Urothelium cell line (cell line): ENCODE measurements at places on chromosomes 2 and 18.

- DNase-seq: no peak
Measured at GRCh38 chr2:131055169-131056065, 37.8 kb downstream of the FAM168B start.

DNA sequence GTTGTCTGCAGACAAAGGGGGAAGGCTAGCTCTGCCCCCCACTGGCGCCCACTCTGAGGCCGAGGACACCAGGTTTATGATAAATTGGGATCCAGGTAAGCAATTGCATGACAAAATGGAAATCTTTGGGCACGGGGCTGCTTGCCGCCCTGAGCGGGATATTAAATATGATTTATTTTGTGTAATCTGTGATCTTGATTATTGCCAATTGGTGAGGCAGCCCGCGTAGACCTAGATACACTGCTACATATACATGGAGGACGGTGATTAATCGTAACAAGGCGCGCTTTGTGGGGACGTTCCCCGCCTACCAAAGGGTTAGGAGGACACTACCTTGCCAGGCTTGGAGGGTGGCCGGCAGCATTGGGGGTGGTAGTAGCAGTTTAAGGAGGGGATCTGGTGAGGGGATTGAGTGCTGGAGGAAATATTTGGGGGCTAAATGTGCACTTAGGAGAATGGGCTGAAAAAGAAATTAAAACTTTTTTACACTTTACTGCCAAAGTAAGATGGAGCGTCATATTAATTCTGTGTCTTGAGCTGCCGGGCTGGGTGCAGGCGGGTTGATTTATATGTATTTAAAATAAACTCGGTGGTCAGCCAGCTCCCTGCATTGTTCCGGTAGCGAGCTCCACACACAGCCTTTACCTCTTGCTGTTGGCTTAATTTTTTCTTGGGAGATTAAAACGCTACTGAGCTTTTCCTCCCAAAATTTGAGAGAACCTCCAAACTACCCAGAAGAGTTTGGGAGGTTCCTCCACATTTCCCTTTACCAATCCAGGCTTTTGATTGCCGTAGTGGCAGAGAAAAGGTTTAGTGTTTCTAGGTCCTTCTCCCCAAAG lies 4.1 kb downstream of the HOXD3 start:
- DNase-seq: no peak

- DNase-seq: no peak
Measured at GRCh38 chr2:12642859-12643258, 73.9 kb upstream of the TRIB2 start.

- DNase-seq: no peak
Measured at GRCh38 chr18:32847691-32848090, 74.9 kb upstream of the KLHL14 start.

DNA sequence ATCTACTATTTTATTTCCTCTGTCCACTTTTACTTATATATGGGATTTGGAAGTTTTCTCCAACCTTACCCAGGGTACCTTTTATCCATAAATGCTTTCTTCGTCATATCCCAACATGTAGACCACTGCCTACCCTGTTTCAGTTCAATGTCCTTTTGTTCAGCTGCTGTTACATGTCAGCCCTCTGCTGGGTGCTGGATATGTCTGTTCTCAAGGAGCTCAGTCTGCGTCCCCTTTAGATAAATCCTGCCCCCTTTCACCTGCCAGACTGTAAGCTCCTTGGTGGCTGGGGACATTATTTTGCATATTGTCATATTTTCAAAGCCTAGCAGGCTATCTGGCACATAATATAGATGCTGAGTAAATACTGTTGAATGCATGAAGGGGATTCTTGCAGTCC lies 53.2 kb downstream of the NEMP2 start:
- DNase-seq: no peak

DNA sequence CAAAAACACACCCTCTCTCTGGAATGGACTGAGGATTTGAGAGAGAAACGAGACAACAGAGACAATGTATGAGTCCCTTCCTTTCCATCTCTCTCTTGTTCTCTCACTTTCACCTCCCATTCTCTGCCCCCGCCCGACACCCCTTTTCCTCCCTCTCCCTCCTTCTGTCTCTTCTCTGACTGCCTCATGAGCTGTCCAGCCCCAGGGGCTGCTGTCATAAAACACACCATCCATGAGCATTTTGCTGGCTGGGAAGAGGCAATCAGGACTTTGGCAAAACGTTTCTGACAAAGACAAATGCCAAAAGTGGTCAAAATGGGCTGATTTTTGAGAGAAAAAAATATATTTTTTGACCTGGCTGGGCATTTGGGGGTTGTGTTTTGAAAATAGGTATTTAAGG lies 377.2 kb downstream of the EN1 start:
- DNase-seq: no peak

GRCh38 chr2:8573234-8573941 lies 108.5 kb upstream of the ID2 start:
- no peak for DNase-seq

DNA sequence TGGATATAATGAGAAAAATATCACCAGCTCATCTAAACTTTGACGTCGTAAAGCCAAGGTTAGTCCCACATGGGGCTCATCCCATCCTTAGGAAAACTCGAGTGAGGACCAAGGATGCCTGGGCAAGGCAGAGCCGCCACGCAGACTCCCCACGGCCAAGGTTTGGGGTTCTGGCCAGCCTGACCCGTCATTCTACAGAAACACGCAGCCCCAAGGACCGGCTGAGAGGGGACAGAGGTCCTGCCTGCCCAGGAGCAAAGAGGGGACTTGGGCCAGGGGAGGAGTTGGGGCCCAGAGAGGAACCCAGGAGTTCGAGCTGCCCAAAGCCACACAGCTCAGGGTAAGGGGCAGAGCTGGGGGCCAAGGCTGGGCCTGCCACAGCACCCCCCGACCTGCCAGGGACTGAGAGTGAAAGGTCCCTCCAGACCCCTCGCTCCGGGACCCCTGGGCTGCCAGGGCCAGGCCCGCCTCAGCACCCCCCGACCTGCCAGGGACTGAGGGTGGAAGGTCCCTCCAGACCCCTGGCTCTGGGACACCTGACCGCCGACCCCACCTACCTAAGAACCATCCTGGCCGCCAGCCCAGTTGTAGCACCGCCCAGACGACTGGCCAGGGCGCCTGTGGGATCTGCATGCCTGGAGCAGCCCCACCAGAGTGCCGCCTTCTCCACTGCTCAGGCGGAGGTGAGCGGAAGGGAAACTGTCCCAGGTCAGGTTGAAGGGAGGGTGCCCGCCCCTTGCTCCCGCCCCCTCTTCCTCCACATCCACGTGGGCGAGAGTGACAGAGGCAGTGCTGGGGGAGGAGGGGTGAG lies at the start of gene PDCD1:
PDCD1 (minus strand) TSS at position 689 of the 811 bp plus-strand sequence; CDS start at position 633, 56 bp downstream.
- peak; percentile 54 for DNase-seq

GRCh38 chr2:57417007-57417406 lies 629.6 kb upstream of the VRK2 start:
- DNase-seq: no peak

DNA sequence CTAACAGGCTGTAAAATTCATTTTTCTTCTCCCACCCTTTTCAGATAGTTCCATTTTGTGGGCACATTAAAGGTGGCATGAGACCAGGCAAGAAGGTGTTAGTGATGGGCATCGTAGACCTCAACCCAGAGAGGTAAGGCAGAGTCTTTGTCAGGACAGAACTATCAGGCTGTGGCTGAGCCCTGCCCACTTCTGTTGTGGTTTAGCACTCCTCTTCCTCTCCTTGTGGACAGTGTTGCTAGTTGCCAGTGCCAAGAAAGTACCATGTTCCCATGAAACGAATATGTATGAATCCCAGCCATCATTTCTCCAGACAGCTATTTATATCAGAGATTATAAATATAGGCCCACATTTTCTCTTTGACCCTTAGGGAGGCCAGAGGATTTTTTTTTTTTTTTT lies 1.6 kb downstream of the LGALSL start:
- peak; percentile 73 for DNase-seq

- no peak for DNase-seq
Measured at GRCh38 chr2:186551323-186552050, 38.4 kb upstream of the ITGAV start.

- DNase-seq: no peak
Measured at GRCh38 chr2:68290901-68291300, 28.8 kb downstream of the CNRIP1 start.

GRCh38 chr18:26434887-26435286 lies 113.5 kb downstream of the KCTD1 start:
- DNase-seq: no peak

- DNase-seq: no peak
Measured at GRCh38 chr2:186925514-186925913, 76.5 kb upstream of the ZSWIM2 start.

DNA sequence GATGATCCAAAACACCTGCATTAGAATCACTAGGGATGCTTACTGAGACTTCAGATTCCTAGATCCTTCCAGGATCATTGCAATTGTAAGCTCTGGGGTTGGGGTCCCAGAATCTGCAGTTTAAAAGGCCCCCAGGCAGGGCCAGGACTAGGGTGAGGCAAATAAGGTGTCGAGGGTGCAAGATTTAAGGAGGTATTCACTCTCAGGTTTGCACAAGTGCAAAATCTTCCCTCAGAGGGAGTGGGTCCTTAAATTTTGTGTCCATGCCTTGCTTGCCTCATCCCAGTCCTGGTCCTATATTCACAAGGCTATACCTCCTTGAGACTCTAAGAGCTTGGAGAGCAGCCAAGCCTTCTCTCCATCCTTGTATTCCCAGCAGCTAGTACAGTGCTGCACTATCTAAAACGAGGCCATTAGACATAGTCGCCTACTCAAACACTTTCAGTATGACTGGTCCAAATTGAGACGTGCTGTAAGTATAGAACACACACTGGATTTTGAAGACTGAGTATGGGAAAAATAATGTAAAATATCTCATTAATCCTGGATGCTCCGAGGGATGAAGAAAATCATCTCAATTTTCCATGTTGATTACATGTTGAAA lies 31.6 kb upstream of the MREG start:
- no peak for DNase-seq

GRCh38 chr2:238731961-238732360 lies 115.9 kb upstream of the TWIST2 start:
- no peak for DNase-seq

- DNase-seq: no peak
Measured at GRCh38 chr2:214807653-214808052, 1.8 kb downstream of the BARD1 start.

- no peak for DNase-seq
Measured at GRCh38 chr2:57947398-57947797, 99.2 kb upstream of the VRK2 start.
